ENCODE measurements at places on chromosomes 4 and X. TPM values are rescaled to one million over a fixed set of nuclear protein-coding genes. Genes with fewer than 3 reads are reported as not detected.

The NWD2 gene
- total RNA-seq, result not detected

The CT45A10 gene
- total RNA-seq, result not detected

The CXCL3 gene
- 0.40 TPM for total RNA-seq

The GC gene
- not detected for total RNA-seq

DNA sequence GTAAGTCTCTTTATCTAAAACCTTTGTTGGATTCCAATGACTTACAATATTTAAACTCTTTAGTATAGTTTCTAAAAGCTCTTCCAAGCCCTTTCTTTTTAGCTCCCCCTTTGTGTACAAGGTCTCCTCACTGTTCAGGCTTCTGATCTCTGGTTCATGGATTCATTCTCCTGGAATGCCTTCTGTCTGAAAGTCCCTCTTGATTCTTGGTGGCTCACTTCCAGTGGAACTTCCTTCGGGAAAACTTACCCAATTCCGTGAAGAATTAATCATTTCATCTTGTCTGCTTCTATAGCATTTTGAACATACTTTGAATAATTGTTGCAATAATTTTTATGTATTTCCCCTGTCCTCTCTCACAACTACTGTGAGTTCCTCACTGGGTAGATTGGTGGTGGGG is 3.6 kb downstream of the ARHGAP24 start:
- DNase-seq, result no peak
- H3K4me1 ChIP-seq, result peaks cover 5% of the 10 kb centered on the region
- H3K27ac ChIP-seq, result no peak overlapping the region
- H3K4me3 ChIP-seq, result no peak overlapping the region

DNA sequence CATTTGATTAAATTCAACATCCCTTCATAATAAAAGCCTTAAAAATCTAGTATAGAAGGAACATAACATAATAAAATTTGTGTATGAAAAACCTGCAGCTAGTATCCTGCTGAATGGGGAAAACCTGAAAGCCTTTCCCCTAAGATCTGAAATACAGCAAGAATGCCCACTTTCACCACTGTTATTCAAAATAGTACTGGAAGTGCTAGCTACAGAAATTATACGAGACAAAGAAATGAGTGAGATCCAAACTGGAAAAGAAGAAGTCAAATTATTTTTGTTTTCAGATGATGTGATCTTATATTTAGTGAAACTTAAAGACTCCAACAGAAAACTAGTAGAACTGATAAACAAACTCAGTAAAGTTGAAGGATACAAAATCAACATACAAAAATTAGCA is 152.9 kb downstream of the RTL3 start:
- no peak overlapping the region for H3K27ac ChIP-seq
- DNase-seq, result no peak
- no peaks in the 10 kb centered on the region for H3K4me1 ChIP-seq

- no peaks in the 10 kb centered on the region for H3K4me1 ChIP-seq
- no peak for DNase-seq
- H3K36me3 ChIP-seq, result no peaks in the 10 kb centered on the region
- H3K4me3 ChIP-seq, result no peak overlapping the region
Observed at GRCh38 chr4:176443646-176444409, 124.1 kb downstream of the SPCS3 start.

Data from psoas muscle (tissue), 8 donors.